ENCODE measurements at places on chromosomes 16 and 17.
A peak's percentile ranks its signal among the peaks of the same experiment; 100 is the strongest.

DNA sequence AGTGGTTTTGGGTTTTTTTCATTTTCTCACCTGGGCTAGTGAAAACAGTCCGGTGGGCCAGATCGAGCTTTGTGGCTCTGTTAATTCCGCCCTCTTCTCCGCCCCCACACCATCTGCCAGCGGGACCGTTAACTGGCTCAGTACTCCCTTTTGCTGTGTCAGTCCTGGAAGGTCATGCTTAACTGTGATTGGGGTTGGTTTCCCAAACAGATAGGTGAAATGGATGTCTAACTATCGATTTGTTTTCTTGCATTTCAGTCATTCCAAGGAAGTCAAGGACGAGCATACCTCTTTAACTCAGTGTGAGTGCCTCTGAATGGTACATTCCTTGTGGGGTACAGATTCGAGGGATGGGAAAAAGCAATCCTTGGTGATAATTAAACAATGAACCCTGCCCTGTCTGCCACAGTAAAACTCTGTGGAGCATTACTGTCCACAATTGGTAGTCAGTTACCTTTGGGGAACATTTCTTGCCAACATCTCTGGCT, 56.7 kb downstream of the YPEL2 start:
- DNase-seq, result no peak

DNA sequence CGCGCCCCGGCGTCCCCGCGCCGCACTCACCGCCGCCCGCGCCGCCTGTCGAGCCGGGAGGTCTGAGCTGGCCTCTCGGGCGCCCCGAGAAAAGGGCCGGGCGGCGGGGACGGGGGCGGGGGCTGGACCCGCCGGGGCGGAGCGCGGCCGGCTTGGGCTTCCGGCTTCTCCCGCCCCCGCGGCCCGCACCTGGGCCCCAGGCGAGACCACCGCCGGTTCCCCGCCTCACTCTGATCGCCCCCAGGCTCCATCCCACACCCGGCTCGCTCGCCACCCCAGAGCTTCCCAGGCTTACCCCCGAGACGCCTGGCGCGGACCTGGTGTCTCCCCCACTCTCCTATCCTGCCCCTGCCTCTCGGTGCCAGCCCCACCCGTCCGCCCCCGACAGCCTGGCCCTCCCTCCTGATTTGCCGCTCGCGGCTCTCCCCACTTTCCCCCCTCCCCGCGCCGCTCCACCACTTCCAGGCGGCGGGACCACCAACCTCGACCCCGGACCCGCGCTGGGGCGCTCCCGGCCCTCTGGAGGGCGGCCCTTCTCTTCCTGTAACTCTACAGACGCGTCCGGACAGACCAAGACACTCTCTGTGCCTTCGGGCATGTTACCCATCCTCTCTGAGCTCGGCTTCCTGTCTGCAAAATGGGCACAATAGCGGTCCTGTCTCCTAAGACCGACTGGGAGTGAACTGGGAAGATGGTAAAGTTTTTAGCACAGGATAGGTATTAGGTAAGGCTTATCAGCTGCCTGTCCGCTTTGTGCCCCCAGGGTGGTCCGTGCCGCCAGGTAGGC, at the start of gene LITAF:
LITAF (minus strand) TSS at position 64 of the 787 bp plus-strand sequence. CDS start 30,189 bp downstream, outside the sequence.
- peak; percentile 73 for DNase-seq

- DNase-seq, result peak; percentile 48
Observed at GRCh38 chr17:27236717-27237315, 57.1 kb upstream of the WSB1 start.

GRCh38 chr16:57507136-57508034, 21.1 kb upstream of the DOK4 start:
- DNase-seq, result no peak

GRCh38 chr16:57634171-57634570, 5.7 kb downstream of the ADGRG1 start:
- no peak for DNase-seq

DNA sequence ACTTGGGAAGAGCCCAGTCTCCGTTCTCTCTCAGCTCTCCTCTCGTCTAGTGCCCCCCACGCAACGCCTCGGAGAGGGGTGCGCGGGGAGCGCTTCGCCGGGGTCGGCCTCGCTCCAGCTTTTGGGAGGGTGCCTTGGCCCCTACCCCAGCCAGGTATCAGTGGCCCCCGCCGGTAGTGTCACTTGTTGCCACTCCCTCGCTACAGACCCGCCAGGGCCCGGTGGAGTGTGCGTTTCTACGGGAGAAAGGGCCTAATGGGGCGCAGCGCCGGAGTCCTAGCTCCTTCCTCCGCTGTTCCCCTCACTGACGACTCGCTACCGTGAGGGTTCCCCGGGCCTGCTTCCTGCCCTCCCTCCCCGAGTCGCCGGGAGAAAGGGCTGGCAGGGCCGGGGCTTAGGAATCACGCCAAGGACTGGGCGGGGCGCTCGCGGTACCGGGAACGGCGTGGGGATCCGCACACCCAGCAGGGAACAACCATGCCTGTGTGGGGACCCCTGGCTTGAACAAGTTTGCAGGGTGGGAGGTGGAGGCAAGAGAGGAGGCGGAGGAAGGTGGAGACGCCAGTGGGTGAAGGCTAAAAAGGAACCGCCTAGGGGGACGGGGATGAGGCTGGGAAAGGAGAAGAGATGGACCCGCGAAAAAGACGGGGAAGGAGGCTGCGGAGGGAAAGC, 997 bp upstream of the CDH11 start:
- no peak for DNase-seq

- no peak for DNase-seq
Observed at GRCh38 chr17:42520540-42520951, 15.5 kb upstream of the NAGLU start.

DNA sequence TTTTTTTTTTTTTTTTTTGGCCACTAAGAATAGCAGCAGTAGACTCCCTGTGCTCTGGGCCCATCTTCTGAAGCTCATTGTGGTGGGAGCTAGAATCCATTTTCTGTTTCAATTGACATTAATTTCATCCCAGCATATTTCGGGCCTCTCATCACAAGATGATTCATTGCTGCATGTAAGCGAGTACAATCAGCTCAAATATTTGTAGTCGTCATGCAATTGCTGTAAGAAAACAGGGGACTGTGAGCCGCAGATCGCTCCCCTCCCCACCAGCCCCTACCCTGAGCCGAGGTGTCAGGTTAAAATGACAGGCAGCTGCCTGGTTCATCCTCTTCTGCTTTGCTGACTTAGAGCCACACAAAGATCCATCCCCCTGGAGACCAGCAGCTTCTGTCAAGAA, 358.8 kb upstream of the CDH5 start:
- no peak for DNase-seq
